Stimulated activated CD8-positive, alpha-beta memory T cell treated with anti-CD3 and anti-CD28 coated beads, Interleukin-7, amount 100 ng/mL, for 24 hours (primary cell): ENCODE measurements at places on chromosomes 5 and 9.
A peak's percentile ranks its signal among the peaks of the same experiment; 100 is the strongest.

DNA sequence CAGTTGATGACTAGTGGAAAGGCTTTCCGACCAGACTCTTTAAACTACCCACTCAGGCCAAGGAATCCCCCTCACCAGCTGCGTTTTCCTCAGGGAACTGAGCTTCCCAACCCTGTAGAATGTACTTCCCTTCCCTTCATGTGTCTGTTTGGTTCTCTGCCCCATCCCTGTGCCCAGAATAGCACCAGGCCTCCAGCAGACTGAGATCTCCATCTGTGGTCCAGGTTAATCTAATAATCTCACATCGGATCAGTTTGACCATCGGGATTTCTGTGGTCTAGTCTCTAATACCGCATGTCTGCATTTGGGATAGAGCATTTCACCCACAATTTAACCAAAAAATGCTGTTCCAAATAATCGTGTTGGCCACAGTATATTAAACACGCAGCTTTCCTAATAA is 237.2 kb downstream of the ROR2 start:
- no peak for DNase-seq

DNA sequence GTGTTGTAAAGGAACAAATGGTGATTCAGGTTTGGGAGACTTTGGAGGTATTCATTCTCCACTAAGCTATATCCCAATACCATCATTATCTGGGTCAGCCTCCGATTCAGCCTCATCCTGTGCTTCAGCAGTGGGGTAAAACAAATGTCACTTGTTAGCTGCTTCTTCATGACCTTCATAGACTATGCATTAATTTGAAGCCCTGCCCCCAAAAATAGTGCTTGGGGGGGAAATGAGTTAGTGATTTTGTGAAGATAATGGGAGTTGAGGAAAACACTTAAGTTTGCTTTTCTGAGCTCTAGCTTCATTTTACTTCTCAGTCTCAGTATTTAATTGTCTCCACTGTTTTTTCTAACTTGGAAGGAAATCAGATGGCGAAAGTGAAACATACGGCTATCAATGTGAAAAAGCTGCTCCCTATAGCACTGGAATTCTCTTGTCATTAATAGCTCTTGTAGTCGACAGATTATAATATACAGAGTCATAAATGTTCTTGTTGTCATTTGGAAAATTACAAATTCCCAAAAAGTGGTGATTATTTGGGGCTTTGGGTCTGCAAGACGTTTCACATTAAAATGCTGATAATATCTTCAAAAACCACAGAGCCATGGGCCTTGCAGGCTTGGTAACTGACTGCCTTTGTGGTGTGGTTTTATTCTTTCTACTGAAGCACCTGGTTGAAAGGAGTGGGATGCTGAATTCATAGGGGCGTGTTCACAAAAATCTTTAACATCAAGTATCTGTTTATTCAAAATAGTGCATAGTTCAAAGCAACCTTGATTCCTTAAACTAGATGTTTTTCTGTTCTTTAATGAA is 40.0 kb downstream of the PIK3R1 start:
- no peak for DNase-seq

- no peak for DNase-seq
Measured at GRCh38 chr9:27618066-27618465, 44.8 kb upstream of the C9orf72 start.

DNA sequence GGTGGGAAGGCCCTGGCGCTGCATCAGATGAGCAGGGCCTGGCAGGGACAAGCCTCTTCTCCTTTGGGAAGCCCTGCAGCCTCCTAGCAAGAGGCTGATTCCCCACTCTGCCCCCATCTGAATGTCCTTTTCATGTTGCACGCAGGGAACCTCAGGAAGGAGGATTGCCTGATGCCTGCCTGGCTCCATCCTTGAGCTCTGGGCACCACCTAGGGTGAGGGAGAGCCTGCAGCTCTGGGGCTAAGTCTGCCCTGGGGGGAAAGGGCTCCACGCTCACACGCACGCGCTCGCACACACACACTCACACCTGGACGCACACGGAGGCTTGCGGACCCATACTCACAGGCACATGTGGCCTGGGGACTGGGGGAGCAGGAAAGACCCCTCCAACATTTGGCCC is 86.6 kb downstream of the LMX1B start:
- no peak for DNase-seq

DNA sequence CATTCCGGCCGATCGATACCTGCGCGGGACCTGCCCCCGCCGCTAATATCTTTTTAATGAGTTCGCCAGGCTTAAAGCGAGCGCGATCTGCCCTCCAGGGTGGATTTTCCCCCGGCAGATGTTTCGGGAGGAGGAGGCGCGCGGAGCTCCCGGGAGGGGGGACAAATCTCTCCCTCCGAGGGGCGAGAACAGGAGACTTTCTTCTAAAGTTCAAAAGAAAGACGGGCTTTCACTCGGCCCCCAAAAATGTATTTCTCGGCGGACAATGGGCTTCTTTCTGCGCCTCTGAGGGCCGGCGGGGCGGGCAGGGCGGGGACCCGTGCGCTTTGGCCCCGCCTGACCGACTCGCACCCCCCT is 4.1 kb upstream of the PRDM12 start:
- no peak for DNase-seq

GRCh38 chr9:15485836-15486666 is 24.7 kb downstream of the PSIP1 start:
- DNase-seq, result no peak

DNA sequence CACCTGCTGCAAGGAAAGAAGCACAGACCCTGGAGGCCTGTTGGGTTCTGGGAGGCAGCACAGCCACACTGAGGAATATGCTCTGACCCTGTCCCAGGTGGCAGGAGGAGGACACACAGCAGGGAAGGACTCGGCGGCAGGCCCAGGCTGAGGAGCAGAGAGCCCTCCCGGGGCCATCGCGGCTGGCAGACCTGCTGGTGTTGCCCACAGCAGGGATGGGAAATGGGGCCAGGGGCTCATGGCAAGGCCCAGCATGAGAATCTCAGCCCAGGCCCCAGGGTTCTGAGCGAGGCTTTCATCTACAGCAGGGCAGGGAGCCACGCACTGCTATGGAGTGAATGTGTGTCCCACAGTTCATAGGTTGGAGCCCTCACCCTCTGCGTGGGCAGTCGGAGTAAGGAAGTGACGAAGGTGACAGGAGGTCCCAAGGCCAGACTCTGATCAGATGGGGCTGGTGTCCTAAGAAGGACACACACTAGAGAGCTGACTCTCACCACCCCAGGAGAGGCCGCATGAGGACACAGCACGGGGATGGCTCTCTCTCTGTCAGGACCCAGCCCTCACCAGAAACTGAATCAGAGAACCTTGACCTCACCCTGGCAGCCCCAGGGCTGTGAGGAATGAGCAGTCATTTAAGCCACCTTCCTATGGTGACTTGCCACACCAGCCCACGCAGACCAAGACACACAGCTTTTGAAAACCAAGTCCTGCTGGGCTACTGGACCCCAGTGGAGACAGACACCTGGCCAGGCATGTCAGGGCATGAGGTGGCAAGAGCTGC is 10.3 kb upstream of the GPSM1 start:
- DNase-seq, result no peak

DNA sequence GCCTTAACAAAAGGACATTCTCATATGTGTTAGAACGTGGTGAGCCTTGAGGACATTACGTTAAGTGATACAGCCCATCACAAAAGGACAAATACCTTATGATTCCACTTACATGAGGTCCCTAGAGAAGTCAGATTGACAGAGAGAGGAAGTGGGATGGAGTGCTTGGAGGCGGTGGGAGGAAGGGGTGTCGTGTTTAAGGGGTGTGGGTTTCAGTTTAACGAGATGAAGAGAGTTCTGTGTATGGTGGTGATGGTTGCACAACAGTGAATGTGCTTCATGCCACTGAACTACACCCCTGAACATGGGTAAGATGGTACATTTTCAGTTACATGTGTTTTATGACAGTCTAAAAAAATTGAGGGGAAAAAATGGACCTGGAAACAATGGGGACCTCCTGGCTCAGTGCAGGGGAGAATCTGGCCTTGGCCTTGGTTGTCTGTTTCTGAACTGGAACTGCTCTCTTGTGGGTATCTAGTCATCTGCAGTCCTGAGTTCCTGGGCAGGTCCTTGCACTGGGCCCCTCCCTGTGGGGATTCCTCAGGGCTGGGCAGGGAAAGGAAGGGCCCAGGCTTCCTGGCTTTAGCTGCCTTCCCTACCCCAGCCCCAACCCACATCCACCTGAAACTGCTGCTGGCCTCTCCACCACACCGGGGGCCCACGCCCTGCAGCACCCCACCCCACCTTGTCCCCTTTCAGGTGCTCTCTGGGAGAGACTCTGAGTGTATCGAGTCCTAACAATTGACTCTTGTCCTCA is 17.8 kb downstream of the LRRC8A start:
- no peak for DNase-seq

DNA sequence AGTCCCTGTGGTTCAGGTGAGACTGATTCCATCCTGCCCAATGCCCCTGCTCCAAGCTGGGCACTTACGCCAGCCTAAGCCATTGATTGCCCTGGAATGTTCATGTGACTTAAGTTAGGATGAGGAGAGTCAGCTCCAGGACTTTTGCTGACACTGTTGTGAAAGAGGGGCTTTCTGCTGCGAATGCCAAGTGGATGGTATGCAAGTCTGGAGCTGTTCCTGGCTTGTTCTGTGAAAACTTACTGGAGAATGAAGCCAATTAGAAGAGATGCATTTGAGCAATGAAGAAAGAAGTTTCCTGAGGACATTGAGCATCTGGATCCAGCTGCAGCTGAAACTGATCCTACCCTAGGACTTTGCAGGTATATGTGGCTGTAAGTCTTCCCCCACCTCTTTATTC is 61.2 kb upstream of the ZFR start:
- DNase-seq, result no peak

- no peak for DNase-seq
Measured at GRCh38 chr5:180844432-180844831, 16.6 kb downstream of the ZFP62 start.

- DNase-seq, result no peak
Measured at GRCh38 chr9:111158363-111158762, 120.1 kb upstream of the LPAR1 start.

GRCh38 chr5:145981589-145982571 is 45.5 kb downstream of the SH3RF2 start:
- DNase-seq, result no peak

GRCh38 chr5:58544926-58545325 is 37.9 kb upstream of the RAB3C start:
- DNase-seq, result no peak

GRCh38 chr5:82097-82496 is 9.9 kb upstream of the PLEKHG4B start:
- no peak for DNase-seq

- DNase-seq, result no peak
Measured at GRCh38 chr9:97046228-97046627, 7.3 kb upstream of the CTSV start.

- peak; percentile 68 for DNase-seq
Measured at GRCh38 chr9:128007566-128008138, 26.9 kb upstream of the EEIG1 start.

GRCh38 chr9:33785914-33786313 is 9.4 kb upstream of the PRSS3 start:
- DNase-seq, result no peak

DNA sequence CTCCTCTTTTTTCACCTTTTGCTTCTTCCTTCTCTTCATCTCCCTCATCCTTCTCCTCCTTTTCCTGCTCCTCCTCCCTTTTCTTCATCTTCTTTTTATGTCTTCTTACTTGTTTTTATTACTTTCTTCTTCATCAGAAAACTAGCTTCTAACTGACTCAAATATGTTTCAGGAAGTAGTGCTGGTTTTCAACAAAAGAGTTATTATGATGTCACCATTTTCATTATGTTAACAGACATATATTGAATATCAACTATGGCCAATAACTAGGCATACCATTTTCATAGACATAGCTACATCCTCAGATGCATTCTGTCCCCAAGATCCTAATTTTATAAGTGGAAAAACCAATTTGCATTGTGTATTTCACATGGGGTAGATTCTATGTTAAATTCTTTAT is 252.9 kb upstream of the PAPPA start:
- DNase-seq, result no peak

DNA sequence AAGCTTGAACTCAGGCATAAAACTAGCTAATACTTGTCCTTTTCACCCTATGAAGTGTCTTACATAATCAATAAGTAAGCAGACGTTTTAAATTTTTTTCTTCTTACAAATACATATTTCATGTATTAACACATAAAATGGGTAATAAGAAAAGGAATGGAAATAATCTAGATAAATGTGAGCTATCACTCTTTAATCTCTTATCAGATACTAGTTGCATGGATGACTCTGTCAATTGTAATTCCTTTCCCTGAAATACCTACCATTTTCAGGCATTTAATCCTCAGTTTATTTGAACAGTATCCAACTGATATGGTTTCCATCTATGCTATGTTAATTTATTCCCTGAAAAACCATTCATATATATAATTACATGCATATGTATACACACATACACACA is 166.0 kb upstream of the RGS7BP start:
- DNase-seq, result no peak

GRCh38 chr5:67496051-67496450 is 299.5 kb upstream of the CD180 start:
- no peak for DNase-seq

- DNase-seq, result no peak
Measured at GRCh38 chr5:102911973-102912372, 156.9 kb downstream of the PAM start.

DNA sequence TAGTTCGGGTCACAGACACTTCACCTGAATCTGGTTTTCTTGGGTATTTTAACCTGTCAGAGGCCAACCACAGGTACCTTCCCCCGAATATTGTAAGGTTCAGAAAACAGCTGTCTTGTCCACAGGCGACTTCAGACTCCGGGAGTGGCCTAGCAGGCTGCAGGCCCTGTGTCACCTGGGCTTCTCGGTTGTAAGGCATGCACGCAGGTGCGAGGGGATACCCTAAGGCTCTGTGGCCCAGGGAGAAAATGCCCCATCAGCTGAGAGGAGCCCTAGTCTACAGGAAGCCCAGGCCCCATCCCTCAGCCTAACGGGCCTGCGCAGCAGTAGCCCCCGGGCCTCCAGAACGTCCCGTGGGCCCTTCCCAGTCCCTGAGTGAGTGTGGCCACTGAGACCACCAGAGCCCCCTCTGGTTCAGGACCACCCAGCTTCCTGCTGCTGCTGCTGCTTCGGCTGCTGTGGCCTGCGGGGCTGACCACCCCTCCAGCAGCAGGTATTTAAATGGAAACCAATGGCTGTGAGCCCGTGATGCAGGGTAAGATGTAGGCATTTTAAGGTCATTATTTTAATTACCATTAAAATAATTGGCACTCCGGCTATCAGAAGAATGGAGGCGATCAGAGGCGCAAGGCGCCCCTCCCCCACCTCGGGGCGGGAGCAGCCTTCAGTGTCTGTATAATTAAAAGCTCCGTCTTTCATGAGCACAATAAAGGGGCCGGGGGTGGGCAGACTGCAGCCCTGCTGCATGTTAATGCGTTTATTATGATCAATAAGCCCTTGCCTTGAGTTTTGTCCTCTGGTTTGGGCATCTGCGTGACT is 65.4 kb downstream of the PSMB7 start:
- no peak for DNase-seq
